ENCODE measurements at places on chromosomes 6 and 20. TPM values are rescaled to one million over a fixed set of nuclear protein-coding genes. Genes with fewer than 3 reads are reported as not detected.

GRCh38 chr6:101747716-101748115 lies 354.2 kb downstream of the GRIK2 start:
- DNase-seq = no peak

GRCh38 chr6:68502946-68503345 lies 132.1 kb upstream of the ADGRB3 start:
- DNase-seq = no peak

GRCh38 chr6:132730560-132730959 lies 16.7 kb upstream of the VNN1 start:
- no peak for DNase-seq

DNA sequence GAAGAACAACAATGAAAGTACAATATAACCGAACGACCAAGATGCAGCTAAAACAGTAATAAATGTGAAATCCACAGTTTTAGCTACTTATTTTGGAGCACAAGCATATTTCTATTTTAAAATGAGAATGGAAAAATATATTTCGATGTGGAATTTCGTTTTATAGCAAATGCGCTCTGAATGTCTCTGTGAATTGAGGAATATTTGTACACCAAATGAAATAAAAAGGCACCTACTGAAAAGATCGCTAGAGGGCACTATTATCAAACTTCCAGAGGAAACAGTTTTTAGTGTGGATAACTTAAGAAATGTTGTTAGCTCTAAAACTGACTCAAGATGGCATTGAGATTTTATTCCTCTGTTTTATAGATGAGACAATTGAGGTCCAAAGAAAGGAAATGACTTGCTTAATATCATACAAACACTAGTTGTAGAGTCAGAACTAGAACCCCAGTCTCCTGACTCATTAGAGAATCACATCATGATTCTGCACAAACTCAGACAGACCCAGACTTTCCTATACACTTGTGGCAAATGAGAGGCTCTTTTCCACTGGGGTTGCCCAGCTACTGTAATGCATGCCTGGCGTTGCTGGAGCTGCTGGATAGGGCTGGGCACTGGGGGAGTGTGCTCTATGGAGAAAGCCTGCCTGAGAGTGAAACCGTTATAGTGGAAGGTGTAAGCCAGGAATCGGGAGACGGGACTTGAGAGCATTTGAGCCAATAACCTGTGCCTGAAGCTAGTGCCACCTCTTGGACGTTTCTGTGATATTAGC lies 51.9 kb downstream of the GCLC start:
- no peak for DNase-seq

GRCh38 chr20:60754856-60755255 lies 497.2 kb upstream of the CDH4 start:
- DNase-seq = no peak

DNA sequence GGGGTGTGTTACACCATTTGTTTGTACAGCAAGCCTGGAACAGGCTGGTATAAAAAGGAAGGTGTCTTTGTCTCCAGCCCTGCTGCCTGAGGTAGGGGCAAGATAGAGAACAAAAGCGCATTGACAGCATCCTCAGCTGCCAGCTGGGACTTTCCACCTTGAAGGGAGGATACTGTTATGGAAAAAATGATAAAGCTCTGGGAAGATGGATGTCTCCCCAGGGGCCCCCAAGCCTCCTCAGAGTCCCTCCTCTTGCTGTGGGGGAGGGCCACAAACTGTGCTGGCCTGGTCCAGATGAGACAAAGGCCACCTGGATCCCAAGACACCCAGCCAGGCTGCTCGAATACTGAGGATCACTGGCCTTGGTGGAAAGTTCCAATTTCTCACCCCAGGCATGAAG lies 13.0 kb downstream of the REM1 start:
- DNase-seq = no peak

DNA sequence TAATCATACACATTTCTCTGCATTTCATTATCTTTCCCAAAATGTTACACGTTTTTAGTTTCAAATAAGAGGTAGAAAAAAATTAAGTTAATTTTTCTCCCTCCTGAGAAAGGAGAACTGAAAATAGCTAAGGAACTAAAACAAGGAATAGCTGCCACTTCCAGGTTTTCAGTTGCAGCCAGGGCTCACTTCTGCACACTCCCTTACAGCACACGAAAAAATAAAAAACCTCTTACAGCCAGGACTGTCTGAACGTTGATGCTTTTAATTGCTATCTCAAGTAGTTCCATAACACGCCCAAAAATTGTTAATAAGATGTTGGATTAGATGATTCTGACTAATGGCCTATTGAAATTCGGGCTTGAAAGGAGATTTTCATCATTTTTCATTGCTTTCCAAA lies 153.7 kb upstream of the THBS2 start:
- no peak for DNase-seq

GRCh38 chr6:10736731-10737130 lies 10.9 kb upstream of the TMEM14B start:
- no peak for DNase-seq

DNA sequence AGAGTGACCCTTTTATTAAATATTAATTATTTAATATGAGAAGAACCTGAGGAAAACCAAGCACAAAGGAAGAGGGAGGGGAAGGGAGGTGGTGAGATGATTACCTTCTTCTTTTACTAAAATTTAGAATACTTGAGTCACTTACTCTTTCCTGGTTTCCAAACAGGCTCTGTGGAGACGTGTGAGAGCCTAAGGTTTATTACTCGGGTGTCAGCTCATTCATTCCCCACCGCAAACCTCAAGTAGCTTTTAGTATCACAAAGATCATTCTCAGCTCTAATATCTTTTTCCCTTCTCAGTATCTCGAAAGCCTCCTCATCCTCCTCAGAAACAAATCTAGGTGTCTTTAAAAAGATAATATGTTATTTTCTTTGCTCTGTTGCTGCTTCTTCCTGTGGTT lies 497.2 kb upstream of the JARID2 start:
- DNase-seq = no peak

DNA sequence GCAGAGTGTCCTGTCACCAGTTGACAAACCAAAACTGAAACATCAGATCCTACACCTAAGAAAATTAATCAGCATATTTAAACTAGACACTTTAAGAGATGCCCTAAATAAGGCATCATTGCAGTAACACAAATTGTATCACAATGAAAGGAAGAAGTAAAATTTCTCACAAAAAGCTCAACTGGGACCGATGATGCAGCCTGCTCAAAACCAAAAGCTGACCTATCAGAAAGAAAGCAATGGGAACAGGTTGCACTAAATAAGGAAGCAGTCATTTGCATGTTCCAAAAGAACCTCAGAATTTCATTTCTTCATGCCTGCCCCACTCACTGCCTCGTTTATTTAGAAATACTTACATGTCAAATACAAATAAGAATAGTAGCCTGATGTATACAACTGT lies 12.1 kb downstream of the HIVEP2 start:
- DNase-seq = no peak

DNA sequence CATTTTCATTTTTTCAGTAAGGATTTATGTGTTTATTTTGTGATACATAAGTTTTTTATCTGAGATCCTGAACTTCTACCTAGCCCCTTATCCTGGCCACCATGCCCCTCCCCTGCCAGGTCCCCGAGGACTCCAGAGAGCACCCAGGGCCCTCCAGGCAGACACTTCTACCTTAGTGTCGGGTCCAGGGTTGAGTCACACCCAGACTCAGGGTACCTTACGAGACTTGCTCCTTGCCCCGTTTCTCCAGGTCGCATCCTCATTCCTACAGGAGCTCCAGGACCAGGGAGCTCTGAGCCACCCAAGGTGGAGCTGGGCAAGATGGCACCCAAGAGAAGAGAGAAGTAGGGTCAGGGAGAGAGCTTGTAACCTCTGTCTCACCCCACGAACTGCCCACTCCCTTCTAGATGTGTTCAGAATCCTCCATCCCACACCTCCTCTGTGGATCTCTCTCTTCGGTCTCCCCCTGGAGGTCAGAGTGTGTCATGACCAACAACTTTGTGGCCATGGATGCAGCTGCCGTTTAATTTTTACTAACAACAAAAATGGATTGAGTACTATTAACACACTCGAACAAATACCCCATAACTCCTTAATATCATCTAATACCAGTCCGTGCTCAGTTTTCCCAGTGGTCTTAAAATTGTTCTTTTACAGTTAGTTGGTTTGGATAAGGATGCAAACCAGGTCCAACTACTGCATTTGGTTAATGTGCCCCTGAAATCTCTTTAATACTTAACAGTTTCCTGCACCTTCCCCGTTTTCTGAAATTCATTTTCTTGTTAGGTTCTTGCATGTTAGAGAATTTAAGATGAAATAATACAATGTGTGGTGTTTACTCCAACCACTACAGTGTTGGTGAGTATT lies 130.6 kb upstream of the INSM1 start:
- DNase-seq = peak; percentile 23

DNA sequence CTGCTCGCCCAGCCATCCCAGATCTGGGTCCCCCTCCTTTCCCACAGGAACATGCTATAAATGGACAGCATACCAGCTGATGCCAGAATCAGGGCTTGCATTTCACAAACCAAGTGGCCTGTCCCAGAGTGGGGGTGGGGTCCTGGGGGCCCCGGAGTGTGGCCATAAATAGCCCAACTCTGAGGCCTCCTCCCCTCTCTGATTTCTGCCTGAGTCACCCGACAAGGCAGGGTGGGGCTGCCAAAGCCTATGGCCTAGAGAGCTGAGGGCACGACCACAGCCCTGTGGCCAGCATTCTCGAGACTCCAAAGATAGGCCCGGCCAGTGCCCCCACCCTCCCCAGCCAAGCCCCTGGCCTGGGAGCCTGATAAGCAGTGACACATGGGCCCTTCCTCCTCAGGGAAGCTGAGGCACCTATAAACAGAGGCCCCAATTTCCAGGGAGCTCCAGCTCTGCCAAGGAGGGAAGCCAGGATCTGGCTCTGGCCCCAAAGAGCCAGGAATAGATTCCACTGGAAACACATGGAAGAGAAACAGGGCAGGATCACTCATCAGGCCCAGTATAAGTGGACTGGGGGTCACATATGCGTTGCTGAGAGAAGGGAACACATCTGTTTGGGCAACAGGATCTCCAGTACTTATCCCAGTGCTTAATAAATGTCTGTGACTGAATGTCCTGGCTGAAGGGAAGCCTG lies 20.3 kb downstream of the SNTA1 start:
- no peak for DNase-seq

DNA sequence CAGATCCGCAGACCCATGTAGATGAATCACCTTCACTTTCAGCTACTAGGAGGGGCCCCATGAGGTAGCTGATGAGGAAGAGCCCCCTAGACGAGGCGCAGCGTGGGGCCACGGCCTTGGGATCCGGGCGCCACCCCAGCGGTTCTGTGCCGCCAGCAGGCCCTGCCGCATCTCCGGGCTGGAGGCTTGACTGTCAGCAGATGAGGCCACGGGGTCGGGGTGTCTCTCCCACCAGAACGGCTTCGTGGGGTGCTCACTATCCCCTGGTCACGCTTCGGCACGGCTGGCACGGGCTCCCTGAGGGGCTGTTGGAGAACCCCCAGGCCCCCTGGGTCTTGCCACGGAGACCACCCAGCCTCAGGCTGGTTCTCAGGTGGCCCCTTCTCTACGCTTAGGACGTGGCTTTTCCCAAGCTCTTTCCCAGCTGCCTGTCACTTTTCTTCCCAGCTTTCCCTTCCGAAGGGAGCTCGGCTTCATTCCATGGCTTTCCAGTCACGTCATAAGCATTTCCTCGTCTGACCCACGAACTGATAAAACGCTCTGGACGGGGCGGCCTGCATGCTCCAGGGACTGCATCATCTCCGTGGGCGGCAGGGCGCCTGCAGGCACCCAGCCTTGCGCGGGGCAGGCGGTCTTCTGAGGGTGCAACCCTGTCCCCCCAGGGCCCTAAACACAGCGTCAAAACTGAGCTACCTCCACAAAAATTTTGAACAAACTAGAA lies 85.9 kb downstream of the THBS2 start:
- DNase-seq = peak; percentile 63

GRCh38 chr6:85344996-85345395 lies 104.9 kb upstream of the NT5E start:
- no peak for DNase-seq

- no peak for DNase-seq
These were observed 20.2 kb upstream of the NR2E1 start for GRCh38 chr6:108145639-108146038.

- no peak for DNase-seq
These were observed 174.6 kb downstream of the TRDN start for GRCh38 chr6:123462152-123462551.

- no peak for DNase-seq
These were observed 11.6 kb upstream of the C20orf204 start for GRCh38 chr20:64024141-64024990.

GRCh38 chr20:38659597-38659880 lies 57.9 kb downstream of the ARHGAP40 start:
- DNase-seq = no peak

- DNase-seq = no peak
These were observed 98.4 kb downstream of the SNX5 start for GRCh38 chr20:17870086-17870740.

GRCh38 chr6:18264219-18264922 lies at the start of gene DEK:
TSS of gene DEK (minus strand) at chr6:18264530. CDS start at chr6:18263987, 543 bp downstream.
- DNase-seq = peak; percentile 86

DNA sequence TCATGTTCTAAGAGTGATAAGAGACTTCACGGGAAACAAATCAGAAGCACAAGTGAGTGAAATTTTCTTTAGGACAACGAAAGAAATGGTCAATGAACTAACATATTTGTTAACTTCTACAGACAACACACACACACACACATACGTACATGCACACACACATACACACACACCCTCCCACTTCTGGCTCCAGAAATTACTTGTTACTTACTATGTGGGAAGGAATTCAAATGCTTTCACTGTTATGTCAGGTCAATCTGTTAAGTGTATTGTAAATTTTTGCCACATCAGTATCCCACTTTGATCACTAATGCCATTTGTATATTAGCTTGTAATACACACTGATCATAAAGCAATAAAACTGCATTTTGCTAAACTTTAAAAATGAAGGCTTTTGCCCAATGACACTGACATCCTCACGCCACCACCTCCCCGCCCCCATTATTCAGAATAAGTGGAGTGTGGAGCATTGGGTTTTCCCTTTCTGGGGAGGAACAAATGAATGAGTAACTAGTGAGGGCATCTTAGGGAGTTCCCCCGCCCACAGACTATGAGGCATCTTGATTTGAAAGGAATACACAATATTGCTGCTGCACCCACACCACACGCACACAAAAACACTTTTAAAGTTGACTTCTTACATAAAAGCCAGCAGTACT lies 76.2 kb downstream of the ATXN1 start:
- DNase-seq = no peak

FOXA2 gene
- 35.6 TPM for total RNA-seq

ENTPD6 gene
- 133 TPM for total RNA-seq

ARMC2 gene
- 5.8 TPM for total RNA-seq

NRSN2 gene
- 30.5 TPM for total RNA-seq

BTN1A1 gene
- total RNA-seq = not detected

C20orf144 gene
- total RNA-seq = 0.09 TPM

CYP39A1 gene
- total RNA-seq = 18.5 TPM

DDX43 gene
- total RNA-seq = 1.6 TPM

KHDC1 gene
- 2.9 TPM for total RNA-seq

EPPIN gene
- total RNA-seq = not detected

MRPS10 gene
- total RNA-seq = 25.1 TPM

SLC22A3 gene
- 36.0 TPM for total RNA-seq

All from mucosa of gallbladder (tissue), 1 donor.